ENCODE measurements at places on chromosomes 6 and 20.

GRCh38 chr6:149840345-149841075 is 23.6 kb downstream of the LRP11 start:
- DNase-seq, result peak; percentile 43

DNA sequence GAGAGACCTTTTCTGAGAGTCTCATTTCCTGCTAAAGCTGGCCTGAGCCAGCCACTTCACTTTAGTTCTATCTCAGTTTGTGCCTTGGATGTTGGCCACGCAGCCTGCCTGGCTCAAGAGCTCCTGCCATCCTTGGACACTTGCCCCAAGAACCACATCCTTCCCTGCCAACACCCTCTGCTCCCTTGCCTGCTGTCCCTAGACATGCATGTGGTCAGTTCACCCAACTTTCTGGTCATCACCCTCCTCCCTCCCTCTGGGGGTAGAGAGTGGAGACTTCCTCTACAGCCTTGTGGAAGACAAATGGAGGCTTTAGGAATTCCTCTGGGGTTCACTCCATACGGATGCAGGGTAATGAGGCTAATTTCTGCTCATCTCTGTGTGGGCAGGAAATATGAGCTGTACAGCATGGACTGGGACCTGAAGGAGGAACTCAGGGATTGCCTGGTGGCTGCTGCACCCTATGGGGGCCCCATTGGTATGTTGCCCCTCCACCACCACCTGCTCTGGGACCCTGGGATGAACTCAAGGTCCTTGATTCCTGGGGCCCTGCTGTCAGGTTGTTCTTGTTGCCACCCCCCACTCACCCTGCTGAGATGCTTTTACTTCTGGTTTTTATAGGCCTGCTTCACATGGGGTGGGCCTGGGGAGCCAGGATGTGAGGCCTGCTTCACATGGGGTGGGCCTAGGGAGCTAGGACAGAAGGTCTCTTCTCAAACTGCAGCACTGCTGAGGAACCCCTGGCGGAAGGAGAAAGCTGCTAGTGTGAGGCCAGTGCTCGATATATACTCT is 13.8 kb upstream of the PTPRA start:
- no peak for DNase-seq

- DNase-seq, result no peak
These were observed 59.5 kb downstream of the UTRN start for GRCh38 chr6:144344646-144345045.

- DNase-seq, result no peak
These were observed 930 bp downstream of the THBD start for GRCh38 chr20:23048283-23049200.

DNA sequence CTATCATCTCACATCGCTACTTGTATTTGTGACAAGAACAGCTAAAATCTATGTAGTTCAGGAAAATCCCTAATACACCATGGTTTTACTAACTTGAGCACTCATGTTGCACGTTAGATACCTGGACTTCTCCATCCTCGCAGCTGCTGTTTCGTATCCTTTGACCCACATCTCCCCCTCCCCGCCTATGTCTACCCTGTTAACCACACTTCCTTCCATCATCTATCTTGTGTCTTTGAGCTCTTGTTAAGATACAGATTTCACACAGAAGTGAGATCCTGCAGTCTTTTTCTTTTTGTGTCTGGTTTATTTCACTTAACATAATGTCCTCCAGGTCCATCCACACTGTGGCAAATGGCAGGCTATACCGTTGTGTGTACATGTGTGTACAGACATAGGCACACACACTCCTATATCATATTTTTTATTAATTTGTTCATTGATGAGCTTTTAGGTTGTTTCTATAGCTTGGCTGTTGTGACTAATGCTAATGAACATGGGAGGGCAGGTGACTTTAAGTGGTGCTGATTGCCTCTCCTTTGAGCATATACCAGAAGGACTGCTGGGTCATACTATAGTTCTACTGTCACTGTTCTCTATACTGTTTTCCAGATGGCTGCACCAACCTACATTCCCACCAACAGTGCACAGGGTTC is 117.8 kb downstream of the WDR27 start:
- no peak for DNase-seq

DNA sequence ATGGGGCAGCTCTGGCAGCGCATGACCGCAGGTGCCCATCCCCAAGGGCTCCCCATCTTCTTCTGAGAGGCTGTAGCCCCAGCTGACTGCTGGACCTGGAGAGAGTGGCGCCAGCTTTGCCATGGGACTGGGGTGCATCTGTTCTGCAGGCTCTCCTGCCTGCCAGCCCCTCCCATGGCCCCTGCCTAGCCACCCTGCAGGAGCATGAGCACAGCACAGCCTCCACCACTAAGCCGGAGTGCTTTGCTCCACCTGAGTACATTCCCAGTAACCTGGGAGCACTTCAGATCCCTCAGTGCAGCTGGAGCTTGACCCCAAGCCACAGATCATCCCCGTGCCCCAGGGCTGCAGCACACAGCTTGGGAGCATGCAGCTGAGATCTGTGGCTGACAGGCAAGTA is 16.0 kb downstream of the DEFB125 start:
- no peak for DNase-seq

- DNase-seq, result no peak
These were observed 20.2 kb upstream of the NR2E1 start for GRCh38 chr6:108145639-108146038.

DNA sequence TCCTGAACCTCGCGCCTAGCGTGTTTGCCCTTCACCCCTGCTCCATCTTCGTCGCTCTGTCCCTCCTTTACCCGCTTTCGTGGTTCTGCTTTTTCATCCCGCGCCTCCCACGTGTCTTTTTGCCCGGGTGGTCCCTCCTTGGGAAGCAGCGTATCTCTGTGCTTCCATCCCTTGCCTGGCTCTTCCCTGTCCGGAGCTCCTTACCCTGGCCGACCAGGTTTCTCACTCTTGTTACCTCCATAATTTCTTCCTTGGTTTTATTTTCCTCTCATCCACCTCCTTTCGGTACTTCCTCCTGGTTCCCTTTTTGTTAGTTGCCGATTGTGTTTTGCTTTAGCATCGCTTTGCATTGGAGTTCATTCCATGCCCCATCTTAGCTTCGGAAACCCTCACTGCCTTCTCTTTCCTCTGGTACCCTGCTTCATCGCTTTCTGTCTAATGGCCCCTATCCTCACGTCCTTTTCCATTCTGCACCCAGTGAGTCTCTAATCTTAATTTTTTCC is 735 bp downstream of the FAM135A start:
- no peak for DNase-seq

DNA sequence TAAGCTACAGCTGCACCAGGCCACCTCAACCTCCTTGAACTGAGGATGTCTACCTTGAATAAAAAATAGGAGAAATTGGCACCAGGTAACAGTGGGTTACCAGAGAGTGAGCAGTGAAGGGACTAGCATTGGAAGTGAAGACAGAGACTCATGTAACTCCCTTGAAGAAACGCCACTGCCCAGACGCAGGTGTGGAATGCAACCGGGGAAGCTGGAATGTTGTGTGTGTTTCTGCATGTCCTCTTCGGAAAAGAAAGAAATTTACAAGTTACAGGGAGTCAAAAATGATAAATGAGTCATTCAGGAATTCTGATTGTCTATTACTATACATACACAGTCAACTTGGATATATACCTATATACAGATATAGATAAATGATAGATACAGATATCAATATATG is 514.7 kb upstream of the AGPAT4 start:
- DNase-seq, result no peak

DNA sequence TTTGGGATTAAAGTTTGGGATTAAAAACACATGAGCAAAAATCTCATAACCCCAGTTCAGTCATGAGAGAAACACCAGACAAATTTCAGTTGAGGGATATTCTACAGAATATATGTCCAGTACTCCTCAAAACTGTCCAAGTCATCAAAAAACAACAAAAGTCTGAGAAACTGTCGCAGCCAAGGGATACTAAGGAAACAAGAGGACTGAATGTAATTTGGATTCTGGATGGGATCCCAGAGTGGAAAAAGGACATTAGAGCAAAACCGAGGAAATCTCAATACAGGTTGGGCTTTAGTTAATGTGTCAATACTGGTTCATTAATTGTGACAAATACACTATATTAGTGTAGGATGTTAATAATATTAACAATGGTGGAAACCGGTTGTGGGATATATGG is 219.3 kb downstream of the BCKDHB start:
- no peak for DNase-seq

DNA sequence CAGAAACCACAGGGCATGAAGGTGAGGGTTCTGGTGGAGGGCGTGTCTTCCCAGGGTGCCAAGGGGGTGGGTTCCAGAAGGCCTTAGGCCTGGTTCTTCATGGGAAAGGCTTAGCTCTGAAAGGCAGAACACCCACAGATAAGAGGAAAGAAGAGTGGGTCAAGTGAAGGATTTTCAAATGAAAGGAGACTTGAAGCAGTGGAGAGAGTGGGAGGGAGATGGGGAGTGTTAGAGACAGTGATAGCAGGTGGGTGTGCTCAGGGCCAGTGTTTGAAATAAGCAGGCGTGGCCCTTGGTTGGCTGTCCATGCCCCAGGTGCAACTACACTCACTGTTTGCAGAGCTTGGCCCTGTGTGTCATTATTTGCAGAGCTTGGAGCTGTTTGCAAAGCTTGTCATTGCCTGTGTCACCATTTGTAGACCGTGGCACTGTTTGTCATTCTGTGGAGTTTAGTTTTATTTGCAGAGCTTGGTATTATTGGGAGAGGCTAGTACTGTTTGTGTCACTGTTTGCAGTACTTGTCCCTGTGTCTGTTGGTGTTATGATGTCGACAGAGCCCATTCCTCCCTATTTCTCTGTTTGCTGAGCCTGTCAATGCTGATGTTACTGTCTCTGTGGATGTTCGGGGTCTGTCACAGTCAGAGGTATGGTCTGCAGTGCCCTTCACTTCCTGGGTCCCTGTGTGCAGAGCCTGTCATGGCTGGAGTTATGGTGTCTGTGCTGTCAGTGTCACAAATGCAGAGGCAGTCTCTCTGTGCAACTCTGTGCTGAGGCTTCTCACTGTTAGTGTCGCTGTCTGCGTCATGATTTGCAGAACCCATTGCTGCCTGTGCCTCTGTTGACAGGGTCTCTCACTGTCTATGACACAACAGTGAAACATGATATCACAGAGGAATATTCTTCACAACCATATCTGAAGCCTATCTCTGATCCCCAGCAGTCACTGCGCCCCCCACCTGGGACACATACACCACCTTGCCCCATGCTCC is 127.7 kb upstream of the LRFN2 start:
- DNase-seq, result no peak

GRCh38 chr6:44868910-44869309 is 459.2 kb upstream of the RUNX2 start:
- DNase-seq, result no peak

- DNase-seq, result no peak
These were observed 10.3 kb downstream of the KIF25 start for GRCh38 chr6:168007592-168008338.

DNA sequence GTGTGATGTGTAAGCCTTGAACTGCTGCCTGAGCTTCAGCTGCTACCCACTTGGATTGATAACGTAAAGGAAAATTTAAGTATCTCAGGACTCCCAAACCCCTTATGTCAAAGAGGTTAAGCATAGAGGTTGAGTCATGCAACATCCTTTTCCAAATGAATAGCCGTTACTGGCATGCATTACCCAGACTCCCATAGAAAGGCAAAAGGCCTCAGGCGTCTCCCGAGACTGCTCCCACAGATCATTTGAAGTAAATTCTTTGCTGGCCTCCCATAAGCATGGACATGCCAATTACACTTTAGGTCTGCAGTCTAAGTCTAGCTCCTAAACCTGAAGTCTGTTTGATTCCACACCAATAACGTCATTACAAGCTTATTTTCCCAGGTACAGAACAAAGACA is 14.7 kb downstream of the IPCEF1 start:
- DNase-seq, result no peak

GRCh38 chr20:8246153-8246552 is 114.1 kb downstream of the PLCB1 start:
- no peak for DNase-seq

DNA sequence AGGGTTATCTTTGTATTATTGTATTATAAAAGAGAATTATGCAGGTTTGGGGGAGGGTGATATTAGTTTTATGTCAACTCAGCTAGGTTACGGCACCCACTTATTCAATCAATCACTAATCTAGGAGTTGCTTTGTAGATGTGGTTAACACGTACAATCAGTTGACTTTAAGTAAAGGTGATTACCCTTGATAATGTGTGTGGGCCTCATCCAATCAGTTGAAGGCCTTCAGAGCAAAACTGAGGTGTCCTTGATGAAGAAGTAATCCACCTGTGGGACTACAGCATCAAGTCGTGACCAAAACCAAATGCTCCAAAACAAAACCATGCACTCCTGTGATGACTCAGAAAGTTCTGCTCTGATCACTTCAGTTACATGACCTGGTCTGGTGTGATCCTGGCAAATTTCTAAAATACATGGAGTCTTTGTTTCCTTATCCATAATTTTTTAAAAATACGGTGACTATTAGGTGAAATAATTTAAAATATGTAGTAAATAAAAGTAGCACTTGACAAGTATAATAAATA is 114.1 kb downstream of the IYD start:
- no peak for DNase-seq

GRCh38 chr6:157298216-157298724 is 25.0 kb downstream of the TMEM242 start:
- DNase-seq, result no peak

DNA sequence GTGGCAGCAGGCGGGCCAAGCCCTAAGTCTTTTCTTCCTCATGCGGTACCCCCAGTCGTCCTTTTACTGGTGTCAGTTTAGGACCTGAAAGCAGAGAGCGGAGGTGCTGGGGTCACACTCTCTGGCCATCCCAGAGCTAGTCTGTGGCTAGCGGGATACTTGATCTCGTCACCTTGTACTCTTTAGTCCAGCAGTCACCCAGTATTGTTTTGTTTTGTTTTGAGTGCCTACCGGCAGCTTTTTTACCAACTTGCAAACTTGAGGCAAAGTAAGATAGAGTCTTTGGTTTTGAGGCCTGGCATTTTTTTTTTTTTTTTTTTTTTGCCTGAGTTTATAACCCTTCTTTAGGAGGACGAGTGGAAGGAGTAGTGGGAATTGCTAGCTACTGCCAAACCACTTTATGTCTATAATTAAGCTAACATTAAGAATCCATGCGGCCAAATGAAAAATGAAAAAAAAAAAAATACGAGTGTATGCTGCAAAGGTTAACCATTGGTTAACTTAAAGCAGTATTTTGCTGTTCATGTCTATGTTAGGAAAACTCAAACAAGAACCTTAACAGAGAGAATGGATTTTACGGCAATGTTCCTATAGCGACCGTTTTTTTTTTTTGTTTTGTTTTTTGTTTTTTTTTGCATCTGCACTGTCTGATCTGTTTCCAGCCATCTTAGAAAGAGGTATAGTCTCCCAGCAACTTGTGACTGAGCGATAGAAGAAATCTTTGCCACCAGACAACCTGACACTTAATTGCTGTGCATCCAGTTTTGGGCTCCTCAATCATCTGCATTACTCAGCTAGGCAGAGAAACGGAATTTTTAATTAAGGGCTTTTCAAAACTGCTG is 56.9 kb downstream of the FAM217A start:
- DNase-seq, result no peak

- no peak for DNase-seq
These were observed 5.5 kb upstream of the DSN1 start for GRCh38 chr20:36778831-36779655.

- no peak for DNase-seq
These were observed 31.7 kb upstream of the NTSR1 start for GRCh38 chr20:62676976-62677375.

DNA sequence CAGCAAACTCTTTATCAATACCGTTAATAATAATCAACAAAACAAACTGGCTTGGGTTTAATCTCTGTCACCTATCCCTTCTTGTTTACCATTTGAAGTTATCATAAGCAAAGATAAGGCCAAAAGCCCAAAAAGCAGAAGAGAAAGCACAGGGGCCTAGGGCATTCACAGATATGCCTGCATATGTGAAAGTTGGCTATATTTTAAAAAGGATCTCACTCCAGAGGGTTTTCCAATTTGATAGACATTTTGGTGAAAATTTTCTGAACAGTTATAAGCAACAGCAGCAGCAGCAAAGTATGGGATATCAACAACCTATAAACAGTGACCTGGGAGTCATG is 101.1 kb downstream of the ATXN1 start:
- no peak for DNase-seq
